Activated CD4-positive, alpha-beta T cell treated with anti-CD3 and anti-CD28 coated beads for 24 hours (primary cell): ENCODE measurements at places on chromosomes 4 and X.

DNA sequence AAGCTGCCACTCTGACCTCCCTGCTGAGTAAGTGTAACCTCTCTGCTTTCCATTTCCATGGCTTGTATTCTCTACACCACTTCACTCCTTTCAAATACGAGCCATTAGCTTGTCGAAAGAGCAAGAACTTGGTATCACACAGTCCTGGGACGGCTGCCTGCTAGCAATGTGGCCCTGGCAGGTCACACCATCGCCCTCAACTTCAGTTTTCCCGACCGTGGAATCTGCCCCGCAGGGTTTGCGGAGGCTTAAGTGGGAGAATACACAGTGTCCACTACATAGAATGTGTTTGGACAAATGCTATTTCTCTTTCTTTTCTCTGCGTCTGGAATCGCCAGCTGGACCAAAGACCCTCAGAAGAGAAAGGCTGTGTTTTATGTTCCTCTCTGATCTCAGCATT is 78.6 kb upstream of the STOX2 start:
- no peak for DNase-seq

- DNase-seq: peak; percentile 22
These were observed 69.1 kb upstream of the UCP1 start for GRCh38 chr4:140637836-140638235.

DNA sequence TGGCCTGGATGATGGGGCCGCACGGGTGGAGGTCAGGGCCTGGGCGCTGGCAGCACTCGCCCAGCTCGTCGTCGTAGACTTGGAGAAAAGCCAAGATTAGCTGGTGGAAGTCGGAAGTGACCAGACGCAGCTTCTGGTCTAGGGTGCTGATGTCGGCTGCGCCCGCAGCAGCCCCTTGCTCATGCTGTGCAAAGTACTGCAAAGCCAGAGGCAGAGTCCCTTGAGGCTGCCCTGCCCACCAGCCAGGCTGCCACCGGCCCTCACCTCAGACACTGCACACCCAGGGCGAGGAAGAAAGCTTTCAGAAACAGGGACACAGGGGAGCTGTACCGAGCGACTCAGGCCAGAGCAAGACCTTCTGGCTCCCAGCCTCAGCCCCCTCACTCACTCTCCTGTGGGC is 9.7 kb upstream of the TREX2 start:
- DNase-seq: no peak

DNA sequence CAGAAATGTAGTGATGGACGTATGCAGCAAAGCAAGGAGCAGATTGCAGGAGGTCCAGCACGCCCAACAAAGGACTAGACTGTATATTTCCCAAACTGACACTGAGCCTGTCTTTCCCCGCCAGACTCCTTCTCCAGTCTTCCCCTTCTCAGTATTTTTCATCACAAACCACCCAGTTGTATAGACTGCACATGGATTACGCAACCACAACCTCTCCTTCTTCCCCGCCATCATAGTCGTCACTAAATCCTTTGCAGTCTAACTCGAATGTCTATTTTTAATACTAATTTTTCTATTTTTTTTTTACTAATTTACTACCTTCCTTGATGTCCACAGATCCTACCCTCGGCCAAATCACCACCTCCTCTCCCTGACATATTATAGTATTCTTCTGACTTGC is 105.4 kb downstream of the MTNR1A start:
- DNase-seq: no peak

- no peak for DNase-seq
These were observed 10.4 kb downstream of the FRG2 start for GRCh38 chr4:190016369-190017289.

DNA sequence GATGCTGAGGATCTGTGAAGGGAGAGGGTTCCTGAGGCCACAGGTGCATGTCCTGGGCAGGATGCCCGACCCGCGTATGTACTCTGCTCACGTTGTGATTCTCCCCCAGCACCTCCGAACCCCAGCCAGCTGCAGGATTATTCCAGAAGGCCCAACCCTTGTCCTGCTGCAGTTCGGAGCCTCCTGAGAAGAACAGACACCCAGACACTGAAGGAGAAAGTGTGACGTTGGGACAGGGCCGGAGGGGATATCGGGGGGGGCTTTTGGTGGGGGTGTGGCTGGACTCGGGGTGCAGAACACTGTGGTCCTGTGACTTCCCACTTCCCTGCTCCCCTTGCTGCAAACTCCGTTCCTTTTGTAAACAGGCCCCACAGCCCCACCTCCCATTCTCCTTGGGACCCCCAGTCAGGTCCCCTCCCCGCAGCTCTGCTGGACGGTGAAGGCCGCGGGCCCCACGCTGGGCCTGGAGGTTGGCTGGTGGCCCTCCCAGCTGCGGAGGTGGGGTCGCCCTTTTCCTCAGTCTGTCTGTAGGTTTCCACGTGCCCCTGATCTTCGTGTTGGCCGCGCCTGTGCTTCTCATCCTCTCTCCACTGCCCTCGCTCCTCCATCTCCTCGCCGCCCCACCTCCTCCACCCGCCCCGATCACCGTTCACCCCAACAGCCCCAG is 83.0 kb upstream of the ADRA2C start:
- no peak for DNase-seq

- no peak for DNase-seq
These were observed 9.5 kb downstream of the SLAIN2 start for GRCh38 chr4:48350871-48351270.

DNA sequence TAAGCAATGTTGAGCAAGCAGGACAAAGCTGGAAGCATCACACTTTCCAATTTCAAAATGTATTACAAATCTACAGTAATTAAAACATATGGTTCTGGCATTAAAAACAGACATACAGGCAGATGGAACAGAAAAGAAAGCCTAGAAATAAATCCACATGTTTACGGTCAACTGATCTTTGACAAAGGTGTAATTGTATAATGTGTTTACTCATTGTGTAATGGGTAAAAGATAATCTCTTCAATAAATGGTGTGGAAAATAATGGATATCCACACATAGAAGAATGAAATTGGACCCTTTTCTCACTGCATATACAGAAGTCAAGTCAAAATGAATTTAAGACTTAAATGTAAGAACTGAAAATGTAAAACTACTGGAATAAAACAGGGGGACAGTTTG is 394.2 kb downstream of the ANKRD50 start:
- no peak for DNase-seq

DNA sequence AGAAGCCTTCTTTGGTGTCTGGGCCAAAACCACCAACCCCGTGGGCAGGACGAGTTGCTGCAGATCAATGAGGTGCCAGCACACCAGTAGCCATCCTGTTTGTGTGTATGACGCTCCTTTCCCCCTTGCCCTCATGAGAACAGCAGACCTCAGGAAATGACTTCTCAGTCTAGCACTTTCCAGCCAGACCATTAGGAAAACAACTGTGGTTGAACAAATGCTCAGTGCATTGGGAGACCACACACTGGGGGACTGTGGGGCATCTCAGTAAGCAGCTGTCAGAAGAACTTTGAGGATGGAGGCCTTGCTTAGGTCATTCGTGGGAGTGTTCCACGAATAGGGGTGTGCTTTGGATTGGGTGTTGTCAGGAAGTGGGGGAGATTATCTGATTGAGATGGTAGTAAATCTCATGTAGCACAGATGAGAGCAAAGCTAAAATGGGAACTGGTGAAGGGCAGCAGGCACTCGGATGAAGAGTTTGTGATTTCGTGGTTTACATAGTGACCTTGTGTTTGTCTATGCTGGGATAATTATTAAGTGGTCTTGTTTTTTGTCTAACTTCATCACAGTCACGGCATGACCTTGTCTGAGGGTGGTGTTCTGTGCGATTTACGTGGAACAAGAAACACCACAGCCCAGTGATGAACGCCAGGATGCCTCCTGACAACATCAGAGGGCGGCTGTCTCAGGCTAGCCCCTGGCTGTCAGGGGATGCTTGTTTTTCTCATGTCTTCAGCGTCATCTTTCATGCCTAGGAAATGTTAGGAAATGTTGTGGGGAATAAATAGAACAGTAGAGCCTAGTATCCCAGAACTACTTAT is 70.1 kb downstream of the USP46 start:
- no peak for DNase-seq

GRCh38 chr4:42618023-42618422 is 38.9 kb downstream of the ATP8A1 start:
- no peak for DNase-seq

- DNase-seq: no peak
These were observed 62.0 kb downstream of the MBNL3 start for GRCh38 chrX:132426695-132427281.

DNA sequence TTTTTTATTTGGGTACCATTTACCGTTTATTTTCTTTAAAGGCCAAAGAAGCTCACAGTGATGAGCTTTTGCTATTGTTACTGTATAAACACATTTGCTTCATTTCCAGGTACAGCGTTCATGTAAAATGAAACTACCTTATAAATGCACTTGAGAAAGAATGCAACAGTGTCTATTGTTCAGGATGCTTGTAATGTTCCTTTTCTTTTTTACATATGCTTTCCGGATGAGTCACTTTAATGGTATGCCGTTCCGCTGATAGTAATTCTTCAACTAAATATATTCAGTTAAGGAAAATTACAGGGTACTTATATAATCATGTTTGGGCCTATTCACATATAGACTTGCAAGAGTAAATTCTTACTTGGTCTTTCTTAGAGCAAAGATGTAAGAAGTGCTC is 354.9 kb downstream of the RPA4 start:
- no peak for DNase-seq
